ENCODE measurements at places on chromosomes 4 and X.

- no peak for DNase-seq
These were observed 118.5 kb upstream of the ANK2 start for GRCh38 chr4:112931001-112931400.

DNA sequence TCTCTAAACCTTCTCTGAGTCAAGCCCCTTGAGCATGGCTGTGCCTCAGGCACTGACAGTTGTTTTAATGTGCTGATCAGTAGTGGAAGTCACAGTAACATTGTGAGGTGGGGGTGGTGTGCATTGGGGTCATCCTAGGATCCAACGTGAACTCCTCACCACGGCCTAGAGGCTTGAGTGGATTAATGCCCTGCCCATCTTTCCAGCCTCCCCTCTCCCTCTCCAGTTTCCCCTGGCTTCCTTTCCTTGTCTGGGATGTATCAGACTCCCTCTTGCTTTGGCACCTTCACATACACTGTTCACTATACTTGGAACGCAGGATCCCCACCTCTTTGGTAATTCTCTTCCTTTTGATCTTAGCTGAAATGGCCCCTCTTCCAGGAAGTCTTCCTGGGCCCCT is 13.3 kb upstream of the PJA1 start:
- DNase-seq: no peak

DNA sequence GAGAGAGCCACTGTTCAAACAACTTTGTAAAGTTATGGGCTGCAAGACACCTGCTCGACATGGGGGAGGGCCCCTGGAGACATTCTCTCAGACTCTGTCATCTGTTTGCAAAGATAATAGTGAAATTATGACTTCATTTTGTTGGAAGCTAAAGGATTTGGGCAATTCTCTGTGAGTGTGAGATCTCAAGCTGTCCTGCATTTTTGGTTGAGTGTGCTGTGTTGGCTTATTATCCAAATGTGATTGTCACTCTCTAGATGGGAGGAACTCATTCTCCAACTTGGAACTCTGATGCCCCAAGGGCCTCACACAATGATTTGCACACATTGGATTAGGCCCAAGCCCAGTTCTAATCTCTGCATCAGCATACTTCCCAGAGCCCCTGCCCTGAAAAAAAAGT is 63.7 kb downstream of the STK32B start:
- DNase-seq: no peak

- no peak for DNase-seq
These were observed 147.6 kb downstream of the PPP3CA start for GRCh38 chr4:101199507-101200285.

DNA sequence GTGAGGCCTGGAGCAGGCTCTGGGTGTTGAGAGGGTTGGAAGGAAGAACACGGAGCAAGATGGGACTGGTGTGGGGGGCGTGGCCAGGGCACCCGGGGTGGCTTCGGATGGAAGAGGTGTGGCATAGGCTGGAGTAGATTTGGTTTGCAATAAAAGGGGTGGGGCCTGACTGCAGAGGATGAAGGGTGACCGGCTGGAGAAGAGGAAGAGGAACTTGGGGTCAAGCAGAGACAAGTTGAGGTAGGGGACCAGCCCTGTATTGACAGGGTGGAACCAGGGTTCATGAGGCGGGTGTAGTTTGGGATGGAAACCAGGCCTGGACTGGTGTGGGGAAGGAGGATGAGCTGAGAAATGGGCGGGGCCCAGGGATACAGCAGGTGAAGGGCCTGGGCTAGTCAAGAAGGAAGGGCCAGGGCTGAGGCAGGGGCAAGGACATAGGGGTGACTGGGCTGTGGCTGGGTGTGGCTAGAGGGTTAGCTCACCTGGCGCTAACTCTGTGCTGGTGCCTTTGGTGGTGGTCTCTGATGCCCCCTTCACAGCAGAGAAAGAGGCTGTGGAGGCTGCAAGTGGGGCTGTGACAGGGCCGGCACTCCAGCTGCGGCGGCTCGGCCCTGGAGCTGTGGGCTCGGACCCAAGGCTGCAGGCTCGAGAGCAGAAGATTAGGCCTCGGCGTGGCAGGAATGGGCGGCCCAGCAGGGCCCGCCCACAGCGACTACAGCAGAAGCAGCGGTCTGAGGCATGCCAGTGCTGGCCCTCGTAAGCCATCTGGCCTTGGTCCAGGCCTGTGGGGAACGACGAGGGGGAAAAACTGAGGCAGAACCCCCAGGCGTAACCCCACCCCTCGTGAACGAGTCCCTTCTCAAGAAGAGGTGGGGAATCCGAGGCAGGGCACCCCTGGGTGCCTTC is 5.0 kb downstream of the PLP2 start:
- no peak for DNase-seq

DNA sequence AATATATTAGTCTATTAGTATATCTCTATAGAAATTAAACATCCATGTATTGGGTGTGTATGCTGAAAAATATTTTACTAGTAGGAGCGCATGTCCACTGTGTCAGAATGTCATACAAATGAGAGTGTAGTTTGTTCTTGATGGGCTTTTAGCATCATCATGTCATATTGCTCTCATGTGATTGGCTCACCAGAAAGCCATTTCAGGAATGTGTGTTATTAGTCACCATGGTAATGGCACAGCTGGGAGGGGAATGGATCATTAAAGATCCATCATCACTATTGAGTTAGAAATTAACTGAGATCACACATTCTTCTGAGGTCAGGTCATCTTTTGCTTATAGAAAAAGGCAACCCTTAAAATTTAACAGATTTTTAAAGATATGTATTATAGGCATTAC is 77.3 kb downstream of the PHEX start:
- no peak for DNase-seq

DNA sequence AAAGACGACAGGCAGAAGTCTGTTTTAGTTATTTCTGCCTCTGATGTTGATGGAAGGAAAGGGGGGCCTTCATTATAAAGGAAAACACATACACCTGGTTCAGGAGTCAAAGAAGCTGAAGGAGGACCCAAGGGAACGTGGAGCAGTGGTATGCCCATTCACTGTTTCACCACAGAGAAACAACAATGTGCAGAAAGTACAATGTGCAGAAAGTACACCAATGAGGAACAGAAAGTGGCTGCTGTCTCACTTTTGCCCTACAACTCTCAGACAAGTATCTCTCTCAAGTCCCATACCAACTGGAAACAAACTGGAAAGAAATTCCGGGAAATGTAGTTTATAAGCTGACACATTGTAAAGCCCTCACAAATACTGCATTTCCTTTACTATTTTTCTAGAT is 564.5 kb downstream of the TRAM1L1 start:
- DNase-seq: no peak

- no peak for DNase-seq
These were observed 72.6 kb downstream of the GATB start for GRCh38 chr4:151688003-151688784.

DNA sequence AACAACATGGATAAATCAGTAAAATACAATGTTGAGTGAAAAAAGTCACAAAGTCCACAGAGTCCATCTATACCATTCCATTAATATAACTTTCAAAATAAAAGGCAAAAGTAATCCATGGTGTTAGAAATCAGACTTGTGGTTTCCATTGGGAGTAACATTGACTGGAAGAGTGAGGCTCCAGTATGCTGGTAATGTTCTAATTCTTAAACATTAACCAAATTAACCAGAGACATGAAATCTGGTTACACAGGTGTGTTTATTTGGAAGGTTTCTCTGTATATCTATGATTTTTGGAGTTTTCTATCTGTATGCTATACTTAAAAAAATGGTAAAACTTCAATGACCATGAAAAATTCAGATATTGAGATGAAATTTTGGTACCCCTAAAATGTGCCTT is 42.6 kb downstream of the SULT1B1 start:
- DNase-seq: no peak

- DNase-seq: no peak
These were observed 118.2 kb downstream of the PPP3CA start for GRCh38 chr4:101229116-101229515.

DNA sequence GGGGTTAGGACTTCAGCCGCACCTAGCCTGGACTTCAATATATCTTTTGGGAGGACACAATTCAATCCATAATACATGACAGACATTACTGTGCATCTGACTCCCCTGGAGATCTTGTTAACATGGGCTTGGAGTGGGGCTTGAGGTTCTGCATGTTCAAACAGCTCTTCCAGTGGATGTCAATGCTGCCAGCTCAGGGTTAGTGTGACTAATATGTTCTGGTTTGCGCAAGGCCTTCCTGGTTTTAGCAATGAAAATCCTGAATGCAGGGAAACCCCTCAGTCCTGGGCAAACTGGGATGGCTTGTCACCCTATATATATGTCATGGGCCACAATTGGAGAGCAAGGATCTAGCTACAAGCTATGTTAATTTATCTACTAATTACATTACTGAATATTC is 2.7 kb upstream of the TSPAN7 start:
- no peak for DNase-seq

DNA sequence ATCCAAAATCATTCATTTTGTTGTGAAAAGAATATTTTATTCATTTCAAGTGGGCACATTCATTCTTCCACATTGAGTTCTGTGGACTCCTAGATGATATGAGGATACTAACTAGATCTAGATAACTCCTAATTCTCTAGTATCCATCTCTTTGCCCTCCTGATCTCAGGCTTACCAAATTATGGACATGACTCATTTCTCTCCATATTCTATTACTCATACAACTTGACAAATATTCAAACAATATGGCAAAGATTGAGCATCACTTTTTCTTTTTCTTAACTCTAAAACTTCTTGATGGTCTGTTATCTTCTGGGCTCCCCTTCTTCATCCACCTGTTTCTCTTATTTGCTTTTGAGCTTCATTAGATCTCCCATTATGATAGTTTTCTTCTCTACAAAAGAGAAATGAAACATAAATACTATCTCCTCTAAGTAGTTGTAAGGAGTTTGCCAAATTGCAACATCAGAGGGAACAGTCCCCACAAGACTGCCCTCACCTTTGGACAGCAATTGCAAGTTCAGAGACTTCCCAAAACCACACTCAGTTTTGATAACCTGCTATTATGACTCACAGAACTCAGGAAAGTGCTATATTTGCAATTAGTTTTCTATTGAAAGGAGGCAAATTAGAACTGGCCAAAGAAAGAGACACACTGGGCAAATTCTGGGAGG is 422.9 kb downstream of the SPRY1 start:
- no peak for DNase-seq

Measured in T-helper 22 cell (primary cell).